ENCODE measurements at places on chromosomes 16 and 17.

GRCh38 chr16:931626-932500 lies 38.9 kb downstream of the LMF1 start:
- no peak for DNase-seq

- no peak for DNase-seq
Measured at GRCh38 chr17:76569607-76570279, 15.9 kb downstream of the ST6GALNAC2 start.

GRCh38 chr17:53516636-53517035 lies 306.1 kb upstream of the KIF2B start:
- DNase-seq, result no peak

- DNase-seq, result no peak
Measured at GRCh38 chr17:58279016-58279711, 1.6 kb downstream of the MPO start.

GRCh38 chr16:11047057-11047456 lies 102.7 kb downstream of the CLEC16A start:
- no peak for DNase-seq

DNA sequence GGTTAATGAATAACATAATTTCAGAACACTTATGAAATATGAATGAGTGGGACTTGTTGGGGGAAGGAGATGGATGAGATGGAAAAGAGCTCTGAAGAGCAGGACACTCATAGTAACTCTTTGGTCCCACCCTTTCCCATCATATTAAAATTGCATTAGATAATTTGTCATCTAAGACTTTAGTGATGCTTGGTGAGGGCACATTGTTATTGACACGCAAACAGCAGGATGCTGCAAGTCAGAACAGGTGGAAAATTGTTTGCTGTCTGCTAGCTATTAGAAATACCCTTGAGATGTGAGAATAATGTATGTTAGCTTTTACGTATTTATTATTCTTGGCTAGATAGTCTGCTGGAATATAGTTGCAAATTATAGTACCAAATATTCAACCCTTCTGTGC lies 75.7 kb downstream of the TANC2 start:
- no peak for DNase-seq

GRCh38 chr16:14527411-14528044 lies 102.5 kb downstream of the PARN start:
- no peak for DNase-seq

DNA sequence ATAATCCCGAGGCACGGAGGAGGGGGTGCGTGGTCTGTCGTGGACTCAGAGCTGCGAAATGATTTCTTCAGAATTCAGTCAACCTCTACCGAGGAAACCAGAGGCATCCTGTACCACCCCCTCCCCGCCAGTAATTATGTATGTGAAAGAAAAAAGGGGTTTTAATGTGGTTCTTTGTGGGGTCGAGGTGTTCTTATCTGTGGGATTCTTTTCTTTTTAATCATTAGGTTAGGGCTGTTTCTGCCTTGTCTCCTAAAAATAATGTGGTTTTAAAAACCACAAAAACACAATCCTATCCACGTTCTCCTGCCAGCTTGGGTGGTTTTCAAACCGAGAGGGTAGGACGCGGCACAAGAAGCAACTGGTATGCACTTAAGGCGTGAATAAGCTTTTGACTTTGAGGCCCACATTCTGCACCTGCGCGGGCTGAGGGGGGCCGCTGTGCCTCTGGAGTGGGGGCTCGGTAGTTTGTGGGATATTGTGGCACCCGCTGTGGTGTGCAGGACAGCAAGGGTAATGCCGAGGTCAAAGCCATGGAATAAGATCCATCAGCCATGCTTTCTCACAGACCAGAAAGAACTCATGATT lies 1.0 kb downstream of the SLC47A1 start:
- no peak for DNase-seq

- no peak for DNase-seq
Measured at GRCh38 chr17:17928398-17929287, 43.6 kb downstream of the TOM1L2 start.

Measured in stimulated activated CD4-positive, alpha-beta T cell treated with anti-CD3 and anti-CD28 coated beads, Interleukin-4, amount 100 ng/mL, for 48 hours (primary cell).